Inflammatory macrophage (primary cell): ENCODE measurements at places on chromosomes 5 and 9.
A peak's percentile ranks its signal among the peaks of the same experiment; 100 is the strongest.

GRCh38 chr9:116450378-116451139, 236.5 kb upstream of the TRIM32 start:
- DNase-seq: peak; percentile 89

DNA sequence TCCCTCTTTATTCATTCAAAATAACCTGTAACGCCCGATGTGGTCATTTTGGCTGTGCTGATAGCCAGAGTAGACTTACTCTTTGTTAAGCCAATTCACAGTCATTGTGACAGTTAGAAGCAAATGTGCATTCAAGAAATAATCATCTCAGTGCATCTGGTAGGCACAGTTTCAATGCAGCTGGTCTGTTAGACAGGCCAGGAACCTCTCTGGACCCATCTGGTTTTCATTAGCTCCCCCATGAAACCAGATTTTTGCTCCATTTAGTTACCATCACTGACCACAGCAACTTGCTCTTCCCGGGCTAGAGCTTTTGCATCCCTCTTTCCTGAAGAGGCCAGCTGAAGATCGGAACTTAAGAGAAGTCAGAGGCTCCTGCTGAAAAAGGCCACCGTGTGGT, 284.2 kb downstream of the NSG2 start:
- DNase-seq: no peak

DNA sequence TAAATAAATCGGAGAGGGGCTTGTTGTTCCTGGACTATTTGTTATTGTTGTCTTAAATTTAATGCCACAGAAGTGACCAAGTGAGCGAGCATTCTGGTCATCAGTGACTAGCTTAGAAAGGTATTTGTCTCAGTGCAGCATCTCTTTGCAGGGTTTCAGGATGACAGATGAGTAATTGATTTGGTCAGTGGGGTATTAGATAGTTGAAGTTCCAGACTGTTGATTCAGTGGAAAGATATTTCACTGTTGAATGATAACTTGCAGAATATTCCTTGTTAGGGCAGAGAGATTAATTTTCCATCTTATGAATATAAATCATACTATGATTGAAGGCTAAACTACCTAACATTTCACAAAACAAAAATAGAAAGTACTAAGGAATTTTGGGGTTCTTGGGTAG, 122.4 kb downstream of the TRIO start:
- no peak for DNase-seq

GRCh38 chr5:116451905-116452450, 122.6 kb downstream of the SEMA6A start:
- no peak for DNase-seq

GRCh38 chr5:124195411-124195810, 551.0 kb downstream of the ZNF608 start:
- DNase-seq: no peak

DNA sequence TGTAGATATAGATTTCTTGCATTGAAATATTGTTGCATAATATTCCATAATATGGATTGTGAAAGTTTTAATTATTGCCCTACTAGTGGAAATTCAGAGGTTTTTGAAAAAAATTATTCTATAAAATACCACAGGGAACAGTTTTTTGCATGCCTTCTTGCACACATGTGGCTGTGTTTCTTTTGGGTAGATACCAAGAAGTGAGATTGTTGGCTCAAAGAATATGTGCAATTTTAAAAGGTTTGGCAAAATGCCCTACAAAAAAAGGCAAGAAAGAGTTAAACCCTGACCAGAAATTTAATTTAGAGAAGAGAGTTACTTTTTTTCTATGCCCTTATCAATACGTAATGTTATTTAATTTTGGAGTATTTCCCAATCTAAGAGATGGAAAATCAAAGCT, 270.8 kb upstream of the DAPK1 start:
- DNase-seq: no peak

- DNase-seq: no peak
Measured at GRCh38 chr9:28190981-28191380, 617.7 kb upstream of the C9orf72 start.

DNA sequence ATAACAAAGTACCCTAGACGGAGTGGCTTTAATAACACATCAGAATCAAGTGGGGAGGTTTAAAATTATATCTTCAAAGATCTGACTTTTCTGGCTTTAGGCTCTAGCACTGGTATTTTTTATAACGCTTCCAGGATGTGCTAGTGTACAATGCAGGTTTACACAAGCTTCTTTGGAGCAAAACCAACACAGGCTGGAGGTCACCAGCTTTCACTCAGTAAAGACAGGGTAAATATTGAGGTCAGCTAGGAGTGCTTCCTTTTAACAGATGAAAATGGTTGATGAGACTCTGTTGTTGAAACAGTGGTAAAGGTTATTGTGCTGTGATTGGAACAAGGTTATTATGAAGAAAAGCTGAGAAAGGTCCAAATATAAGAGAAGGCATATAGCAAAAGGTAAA, 414.2 kb downstream of the TAF11L14 start:
- DNase-seq: no peak

DNA sequence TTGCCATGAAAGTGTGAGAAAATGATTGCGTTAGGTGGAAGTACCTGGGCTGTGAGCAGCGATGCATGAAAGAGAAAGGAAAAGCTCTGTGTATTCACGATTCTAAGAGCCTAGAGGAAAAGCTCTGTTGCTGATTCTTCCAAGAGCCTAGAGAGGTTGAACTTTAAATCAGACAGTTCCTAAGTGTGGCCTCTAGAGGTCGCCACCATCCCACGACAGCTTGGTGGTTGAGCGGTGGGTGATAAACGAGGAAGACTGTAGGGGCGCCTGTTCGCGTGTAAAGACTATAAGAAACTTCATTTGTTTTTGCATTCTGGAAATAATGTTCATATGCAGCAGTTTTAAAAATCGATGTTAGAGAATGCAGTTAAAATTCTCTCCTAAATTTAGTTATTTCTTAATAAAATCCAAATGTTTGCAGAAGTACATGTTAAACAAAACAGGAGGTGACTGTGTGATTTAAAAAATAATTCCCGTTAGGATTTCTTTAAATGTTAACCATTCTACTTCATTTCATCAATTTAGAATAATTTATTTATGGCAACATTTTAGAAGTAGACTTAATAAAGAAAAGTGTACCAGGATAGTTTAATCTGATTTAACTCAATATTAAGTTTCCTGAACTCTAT, 107.7 kb downstream of the TENT4A start:
- peak; percentile 48 for DNase-seq

DNA sequence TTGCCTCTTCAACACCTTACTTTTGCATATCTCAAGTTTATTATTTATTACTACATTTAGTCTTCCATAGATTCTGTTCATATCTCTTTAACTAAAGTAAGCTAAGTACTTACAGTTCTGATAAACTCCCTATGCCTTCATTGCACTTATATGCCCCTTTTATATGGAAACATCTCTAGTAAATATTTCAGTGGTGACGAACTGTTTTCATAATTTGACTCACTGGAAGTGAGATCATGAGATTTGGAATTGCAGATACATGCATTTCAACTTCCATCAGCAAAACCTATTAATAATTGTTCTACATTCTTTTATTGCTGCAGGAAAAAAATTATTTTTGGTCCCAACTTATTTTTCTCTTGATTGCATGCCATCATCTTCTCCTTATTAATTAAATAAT, 263.5 kb downstream of the CD180 start:
- no peak for DNase-seq

- no peak for DNase-seq
Measured at GRCh38 chr5:135032999-135033861, 798 bp downstream of the PITX1 start.

GRCh38 chr5:153752890-153753289, 262.4 kb downstream of the GRIA1 start:
- no peak for DNase-seq

DNA sequence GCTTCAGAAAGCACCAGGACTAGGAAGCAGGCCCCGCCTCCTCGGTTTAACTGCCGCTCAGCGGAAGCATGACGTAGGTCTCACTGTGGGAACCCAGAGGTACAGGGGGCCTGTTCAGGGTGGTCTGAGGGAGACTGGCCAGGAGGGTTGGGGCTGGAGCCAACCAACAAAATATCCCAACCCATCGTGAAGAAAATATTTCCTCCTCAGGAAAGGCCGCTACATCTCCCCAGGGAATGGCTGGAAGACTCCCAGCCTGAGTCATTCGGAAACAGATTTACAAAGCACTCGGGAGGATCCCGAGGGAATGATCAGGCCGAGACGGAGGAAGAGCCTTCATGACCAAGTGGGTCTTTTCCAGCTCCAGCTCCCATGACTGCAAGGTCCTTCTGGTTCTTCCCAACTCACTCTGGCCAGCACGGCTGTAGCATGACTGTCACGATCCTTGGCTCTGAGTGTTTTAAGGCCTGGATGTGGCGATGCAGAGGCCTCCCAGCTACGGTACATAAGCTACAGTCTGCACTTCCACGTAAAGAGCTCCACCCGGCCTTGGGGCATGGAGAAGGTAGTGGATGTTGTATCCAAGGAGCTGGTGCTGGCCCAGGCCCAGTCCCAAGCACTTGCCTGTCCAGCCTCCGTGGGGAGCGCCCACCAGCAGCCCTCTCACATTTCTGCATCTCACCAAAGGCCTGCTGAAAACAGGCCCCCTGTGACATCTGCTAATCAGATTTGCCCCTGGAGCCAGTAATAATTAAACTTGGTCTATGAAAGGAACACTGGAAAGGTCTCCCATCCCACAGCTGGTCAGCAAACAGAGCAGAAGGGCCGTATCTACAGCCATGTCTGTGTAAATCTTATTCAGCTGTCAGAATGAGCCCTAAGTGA, 100.6 kb downstream of the LHFPL2 start:
- DNase-seq: no peak

DNA sequence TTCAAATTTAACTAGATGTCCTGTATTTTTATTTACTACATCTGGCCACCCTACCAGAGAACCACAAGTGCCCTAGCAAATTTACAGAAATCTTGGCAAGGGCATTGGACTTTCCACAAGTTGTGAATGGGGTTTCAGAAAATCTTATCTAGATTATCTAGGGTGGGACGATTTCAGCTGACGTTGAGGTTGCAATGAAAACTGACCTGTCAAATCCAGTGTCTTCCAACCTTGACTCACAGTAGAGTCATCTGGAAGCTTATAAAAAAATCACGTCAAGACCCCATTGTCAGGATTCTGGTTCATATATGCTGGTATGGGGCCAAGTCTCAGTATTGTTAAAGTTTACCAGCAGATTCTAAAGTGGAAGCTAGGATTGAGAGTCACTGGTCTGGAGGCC, 109.6 kb upstream of the ACTBL2 start:
- no peak for DNase-seq

DNA sequence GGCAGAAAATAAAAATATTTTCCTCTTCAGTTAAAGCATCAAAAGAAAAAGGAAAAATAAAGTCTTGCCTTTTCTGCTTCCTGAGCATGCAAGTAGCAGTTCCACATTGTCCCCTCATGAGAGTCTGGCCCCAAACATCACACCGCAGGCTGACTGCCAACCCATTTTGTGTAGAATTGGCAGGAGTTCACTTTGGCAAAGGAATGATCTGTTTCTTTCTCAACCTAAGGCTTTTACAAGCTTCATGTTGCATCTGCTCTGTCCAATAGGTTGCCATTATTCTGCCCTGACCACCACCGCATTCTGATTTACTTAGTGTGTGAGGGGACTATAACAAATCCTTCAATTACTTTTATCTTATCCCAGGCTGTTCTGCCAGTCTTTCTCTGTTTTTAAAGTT, 249.5 kb downstream of the ISL1 start:
- DNase-seq: no peak

DNA sequence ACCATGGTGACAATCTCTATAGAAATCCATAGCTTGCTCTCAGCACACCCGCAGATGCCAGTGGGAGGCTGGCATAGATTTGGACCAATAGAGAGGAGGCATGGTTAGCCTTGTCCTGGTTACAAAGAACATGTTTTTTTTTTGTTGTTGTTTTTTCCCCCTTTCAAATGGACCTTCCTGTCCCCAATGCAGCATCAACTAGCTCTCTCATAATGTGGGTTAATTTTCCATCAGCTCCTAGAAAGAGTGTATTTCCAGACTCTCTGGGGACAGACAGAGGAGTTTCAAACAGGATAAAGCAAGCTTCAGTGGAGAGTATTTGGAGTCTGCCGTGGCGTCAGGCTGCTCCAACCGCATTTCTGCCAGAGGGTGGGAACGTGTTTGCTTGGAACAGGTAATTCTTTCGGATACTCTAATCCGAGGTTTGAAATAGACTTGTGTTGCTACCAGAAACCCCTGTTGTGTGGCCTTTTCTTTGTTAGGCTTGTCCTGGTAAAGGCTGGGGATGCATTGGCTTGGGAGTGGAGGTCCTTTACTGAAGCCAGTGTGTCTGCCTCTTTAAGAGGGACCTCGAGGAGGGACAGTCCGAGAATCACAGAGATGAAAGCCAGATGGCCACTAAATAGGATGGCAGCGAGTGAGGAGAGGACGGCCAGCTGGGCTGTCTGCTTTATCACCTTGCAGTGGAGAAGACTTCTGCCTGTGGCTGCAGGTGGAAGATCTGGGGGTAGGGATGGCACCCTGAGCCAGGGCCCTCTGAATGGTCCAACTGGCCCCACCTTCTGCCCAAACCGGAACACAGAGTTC, 130.5 kb upstream of the CPEB4 start:
- DNase-seq: no peak

- peak; percentile 52 for DNase-seq
Measured at GRCh38 chr9:33151007-33151557, 16.1 kb downstream of the B4GALT1 start.

- no peak for DNase-seq
Measured at GRCh38 chr9:34085581-34086500, 37.2 kb upstream of the UBAP2 start.

- no peak for DNase-seq
Measured at GRCh38 chr9:115462623-115463022, 344.7 kb upstream of the TNC start.

DNA sequence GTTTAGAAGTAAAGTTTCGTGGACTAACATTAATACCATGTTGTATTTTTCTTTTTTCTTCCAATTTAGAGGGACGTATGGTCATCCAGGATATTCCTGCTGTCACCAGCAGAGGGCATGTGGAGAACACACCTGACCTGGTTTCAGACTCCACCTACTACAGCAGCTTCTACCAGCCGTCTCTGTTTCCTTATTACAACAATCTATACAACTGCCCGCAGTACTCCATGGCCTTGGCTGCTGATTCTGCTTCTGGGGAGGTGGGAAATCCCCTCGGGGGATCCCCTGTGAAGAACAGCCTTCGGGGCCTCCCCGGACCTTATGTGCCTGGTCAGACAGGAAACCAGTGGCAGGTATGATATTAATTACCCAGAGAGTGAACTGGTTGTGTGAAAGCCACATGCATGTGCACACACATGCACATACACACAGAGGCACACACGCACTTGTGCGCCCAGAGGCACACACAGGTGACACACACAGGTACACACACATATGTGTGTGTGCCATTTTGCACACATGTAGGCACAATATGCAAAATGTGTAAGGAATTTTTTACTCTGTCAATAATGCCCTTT, 52.4 kb downstream of the DMRT1 start:
- DNase-seq: peak; percentile 70

- DNase-seq: no peak
Measured at GRCh38 chr5:146756546-146756945, 122.0 kb downstream of the PPP2R2B start.

DNA sequence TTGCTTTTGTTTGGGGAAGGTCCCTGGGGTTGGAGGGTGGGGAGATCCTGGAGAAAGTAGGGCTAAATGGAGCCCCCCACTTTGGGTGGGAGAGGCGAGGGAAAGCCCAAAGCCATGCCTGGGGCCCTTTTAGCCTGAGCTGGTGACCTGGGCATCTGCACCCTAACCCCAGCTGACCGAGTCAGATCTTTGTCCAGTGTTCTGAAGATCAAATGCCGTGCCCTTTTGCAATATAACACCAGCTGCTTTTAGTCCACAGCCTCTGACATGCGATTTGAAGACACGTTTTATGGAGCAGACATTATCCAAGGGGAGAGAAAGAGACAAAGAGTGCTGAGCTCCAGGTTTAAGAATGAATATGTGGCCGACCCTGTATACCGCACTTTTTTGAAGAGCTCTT, 416.5 kb downstream of the KDM4C start:
- DNase-seq: no peak

- no peak for DNase-seq
Measured at GRCh38 chr5:170303549-170303948, 6.0 kb upstream of the LCP2 start.
